Keratinocyte (primary cell): ENCODE measurements at places on chromosomes 3 and 15.

GRCh38 chr3:29236146-29236840 lies 44.6 kb upstream of the RBMS3 start:
- H3K27me3 ChIP-seq = no peaks in the 10 kb centered on the region
- no peaks in the 10 kb centered on the region for H3K36me3 ChIP-seq
- H3K27ac ChIP-seq = no peak overlapping the region
- DNase-seq = no peak

DNA sequence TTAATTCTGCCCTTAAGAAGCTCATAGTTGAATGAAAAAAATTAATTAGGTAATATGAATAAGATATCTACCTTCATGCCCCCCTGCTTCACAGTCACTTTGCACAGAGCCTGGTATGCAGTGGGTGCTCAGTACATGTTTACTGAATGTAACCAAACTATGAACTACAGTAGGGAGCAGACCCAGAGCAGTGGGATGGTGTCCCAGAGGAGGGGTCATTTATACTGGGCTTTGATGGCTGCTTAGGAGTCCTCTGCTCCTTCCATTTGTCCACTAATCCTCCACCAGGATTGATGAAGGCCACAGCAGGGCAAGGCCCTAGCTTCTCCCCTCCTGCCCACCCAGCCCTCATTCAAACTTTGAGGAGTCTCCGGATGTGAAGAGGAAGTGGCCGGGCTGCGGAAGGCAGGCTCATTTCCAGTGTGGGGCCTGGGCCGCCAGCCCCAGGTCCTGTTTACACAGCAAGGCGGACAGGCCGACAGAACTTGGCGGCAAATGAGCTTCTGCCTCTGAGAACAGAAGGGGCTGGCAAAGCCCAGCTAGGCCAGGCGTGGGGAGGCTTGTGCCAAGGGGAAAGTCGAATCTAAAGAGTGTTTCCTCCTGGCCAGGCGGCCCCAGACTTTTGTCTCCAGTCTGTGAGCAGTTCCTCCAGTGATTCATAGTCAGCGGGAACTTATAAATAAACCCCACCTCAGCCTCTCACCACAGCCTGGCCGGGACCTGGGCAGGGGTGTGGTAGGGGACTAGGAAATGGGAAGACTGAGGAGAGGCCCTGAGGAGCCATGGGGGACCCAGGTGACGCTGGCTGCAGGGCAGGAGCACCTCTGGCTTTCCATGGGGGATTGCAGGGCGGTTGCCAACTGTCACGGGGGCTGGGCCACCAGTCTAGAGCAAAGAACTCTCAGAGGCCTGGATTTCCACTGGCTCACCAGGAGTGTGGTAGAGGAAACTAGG lies 51.6 kb upstream of the LCTL start:
- no peaks in the 10 kb centered on the region for H3K4me1 ChIP-seq
- H3K36me3 ChIP-seq = no peaks in the 10 kb centered on the region
- peaks cover 20% of the 10 kb centered on the region for H3K27me3 ChIP-seq
- H3K4me3 ChIP-seq = no peak overlapping the region

GRCh38 chr15:75148280-75148679 lies 53.4 kb upstream of the C15orf39 start:
- H3K27ac ChIP-seq = no peak overlapping the region
- peaks cover 12% of the 10 kb centered on the region for H3K4me1 ChIP-seq
- no peaks in the 10 kb centered on the region for H3K27me3 ChIP-seq
- no peak for DNase-seq
- H3K36me3 ChIP-seq = no peaks in the 10 kb centered on the region
- H3K4me3 ChIP-seq = no peak overlapping the region

GRCh38 chr3:56792193-56792592 lies 9.6 kb downstream of the ARHGEF3 start:
- H3K4me3 ChIP-seq = no peak overlapping the region
- no peak for DNase-seq
- no peaks in the 10 kb centered on the region for H3K27me3 ChIP-seq

- H3K4me1 ChIP-seq = no peaks in the 10 kb centered on the region
- H3K27me3 ChIP-seq = no peaks in the 10 kb centered on the region
- H3K4me3 ChIP-seq = no peak overlapping the region
- H3K36me3 ChIP-seq = peaks cover 26% of the 10 kb centered on the region
These were observed 25.2 kb downstream of the PML start for GRCh38 chr15:74019734-74020133.

- peaks cover 7% of the 10 kb centered on the region for H3K27me3 ChIP-seq
- no peaks in the 10 kb centered on the region for H3K36me3 ChIP-seq
- no peaks in the 10 kb centered on the region for H3K4me1 ChIP-seq
- no peak overlapping the region for H3K4me3 ChIP-seq
- no peak for DNase-seq
These were observed 32.1 kb downstream of the KY start for GRCh38 chr3:134618478-134619300.

- peaks cover 28% of the 10 kb centered on the region for H3K4me1 ChIP-seq
- no peaks in the 10 kb centered on the region for H3K36me3 ChIP-seq
- no peak overlapping the region for H3K4me3 ChIP-seq
- no peak overlapping the region for H3K27ac ChIP-seq
- H3K27me3 ChIP-seq = no peaks in the 10 kb centered on the region
- no peak for DNase-seq
These were observed 50.6 kb upstream of the PLXNA1 start for GRCh38 chr3:126932188-126932931.

GRCh38 chr3:182725372-182726251 lies 67.7 kb upstream of the ATP11B start:
- H3K27ac ChIP-seq = no peak overlapping the region
- H3K4me1 ChIP-seq = peaks cover 6% of the 10 kb centered on the region
- H3K4me3 ChIP-seq = no peak overlapping the region
- DNase-seq = no peak
- no peaks in the 10 kb centered on the region for H3K27me3 ChIP-seq

- no peak overlapping the region for H3K27ac ChIP-seq
- no peaks in the 10 kb centered on the region for H3K36me3 ChIP-seq
- peaks cover 38% of the 10 kb centered on the region for H3K27me3 ChIP-seq
- H3K4me1 ChIP-seq = no peaks in the 10 kb centered on the region
- no peak overlapping the region for H3K4me3 ChIP-seq
- DNase-seq = no peak
These were observed 499 bp downstream of the ALDH1A2 start for GRCh38 chr15:58064980-58065444.

DNA sequence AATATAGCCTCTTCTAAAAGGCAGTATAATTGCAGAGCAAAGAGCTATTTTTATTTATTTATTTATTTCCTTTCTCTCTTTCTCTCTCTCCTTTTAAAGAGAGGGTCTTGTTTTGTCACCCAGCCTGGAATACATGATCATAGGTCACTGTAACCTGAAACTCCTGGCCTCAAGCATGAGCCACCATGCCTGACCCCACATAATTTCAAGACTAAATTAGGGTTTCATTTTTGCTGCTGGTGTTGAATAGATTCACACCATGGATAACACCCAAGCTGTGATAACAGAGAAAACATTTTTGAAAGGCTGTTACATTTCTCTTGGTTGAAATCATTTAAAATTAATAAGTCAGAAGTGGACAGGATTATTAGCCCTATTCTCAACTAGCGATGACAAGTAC lies 131.6 kb downstream of the LEKR1 start:
- no peak overlapping the region for H3K4me3 ChIP-seq
- H3K27ac ChIP-seq = no peak overlapping the region
- no peaks in the 10 kb centered on the region for H3K4me1 ChIP-seq
- no peak for DNase-seq
- H3K27me3 ChIP-seq = no peaks in the 10 kb centered on the region

DNA sequence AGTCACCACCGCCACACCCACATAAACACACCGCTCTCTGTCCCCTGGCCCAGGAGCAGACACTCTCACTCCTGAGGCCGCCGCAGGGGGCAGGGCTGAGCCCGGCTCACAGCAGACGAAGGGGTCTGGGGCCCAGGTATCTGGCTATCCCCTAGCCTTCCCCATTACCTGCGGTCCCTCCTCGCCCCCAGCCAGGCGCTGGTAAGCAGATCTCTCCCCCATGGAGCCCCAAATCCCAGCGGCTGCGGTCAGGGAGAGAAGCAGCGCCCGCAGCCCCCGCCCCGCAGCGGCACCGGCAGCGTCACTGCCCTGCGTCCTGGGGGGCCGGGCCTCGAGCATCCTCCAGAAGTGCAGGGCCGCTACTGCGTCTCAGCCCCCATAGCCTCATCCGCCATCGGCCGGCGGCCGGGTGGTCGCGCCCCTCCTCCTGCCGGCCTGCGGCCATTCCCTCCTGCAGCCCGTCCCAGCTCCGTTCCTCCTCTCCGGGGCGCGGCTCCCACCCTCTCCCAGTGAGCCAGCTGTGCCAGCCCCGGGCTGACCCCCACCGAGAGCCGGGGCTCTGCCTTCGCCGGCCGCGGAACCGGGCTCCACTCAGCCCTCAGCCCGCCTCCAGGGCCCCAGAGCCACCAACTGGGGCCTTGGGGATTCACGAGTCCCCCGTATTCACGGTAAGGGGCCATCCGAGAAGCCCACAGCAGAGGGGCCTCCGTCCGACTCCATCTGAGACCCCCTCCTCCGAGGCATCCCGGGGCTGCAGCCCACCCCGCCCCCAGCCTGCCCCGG lies 13.1 kb downstream of the TNK2 start:
- no peaks in the 10 kb centered on the region for H3K36me3 ChIP-seq
- H3K4me3 ChIP-seq = peak overlapping the region; percentile 70
- DNase-seq = no peak
- H3K4me1 ChIP-seq = peaks cover 36% of the 10 kb centered on the region
- H3K27ac ChIP-seq = peak overlapping the region; percentile 81
